ENCODE measurements at places on chromosomes 7 and 10. TPM values are rescaled to one million over a fixed set of nuclear protein-coding genes. Genes with fewer than 3 reads are reported as not detected.

DNA sequence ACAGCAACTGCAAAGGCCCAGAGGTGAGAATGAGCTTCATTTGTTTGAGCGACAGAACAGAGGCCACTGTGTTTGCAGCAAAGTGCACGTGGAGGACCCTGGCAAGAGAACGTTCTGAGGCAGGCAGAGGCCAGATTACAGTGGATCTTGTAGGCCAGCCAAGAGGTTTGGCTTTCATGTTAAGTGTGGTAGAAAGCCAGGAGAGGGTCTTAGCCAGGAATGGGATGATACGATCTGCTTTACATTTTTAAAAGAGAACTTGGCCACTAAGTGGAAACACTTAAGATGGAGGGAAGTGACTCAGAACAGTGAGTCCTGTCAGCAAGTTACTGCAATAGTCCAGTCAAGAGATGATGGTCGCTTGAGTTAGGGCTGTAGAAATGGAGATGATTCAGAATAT is 4.6 kb downstream of the CCDC136 start:
- DNase-seq: no peak

DNA sequence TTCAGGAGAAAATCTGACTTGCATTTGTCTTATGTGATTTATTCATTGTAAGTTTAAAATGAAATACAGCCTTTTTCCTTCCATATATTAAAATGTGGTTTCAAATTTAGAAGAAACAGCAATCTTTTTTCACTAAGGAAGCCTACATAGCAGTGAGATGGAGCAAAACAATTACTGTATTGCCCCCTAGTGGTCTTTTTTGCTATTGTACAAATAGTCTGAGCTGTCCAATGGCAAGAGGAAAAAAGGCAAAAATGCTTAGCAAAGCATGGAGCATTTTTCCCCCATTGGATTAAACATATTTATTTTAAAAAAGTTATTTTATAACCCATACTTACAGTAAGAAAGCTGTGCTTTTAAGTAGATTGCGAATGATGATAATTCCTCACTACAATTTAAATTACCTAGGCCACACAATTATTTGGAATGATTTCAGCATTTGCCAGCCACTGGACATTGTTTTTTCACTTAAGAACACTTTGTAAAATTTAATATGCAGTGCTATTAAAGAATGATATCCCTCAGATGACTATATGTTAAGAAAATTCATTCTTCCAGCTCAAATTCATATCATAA is 119.5 kb downstream of the CPED1 start:
- no peak for DNase-seq

DNA sequence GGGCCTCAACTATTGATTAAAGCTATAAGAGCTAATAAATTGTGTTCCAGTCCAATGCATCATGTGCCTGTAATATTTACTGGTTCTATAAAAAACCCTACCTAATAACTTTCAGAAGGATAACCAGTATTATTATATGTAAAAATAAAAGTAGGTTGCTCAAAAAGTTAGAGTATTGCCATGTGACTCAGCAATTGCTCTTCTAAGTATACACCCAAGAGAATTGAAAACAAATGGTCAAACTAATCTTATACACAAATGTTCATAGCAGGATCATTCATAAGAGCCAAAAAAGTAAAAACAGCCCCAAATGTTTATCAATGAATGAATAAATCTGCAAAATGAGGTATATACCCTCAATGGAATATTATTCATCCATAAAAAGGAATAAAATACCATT is 89.5 kb upstream of the TES start:
- no peak for DNase-seq

- DNase-seq: no peak
Observed at GRCh38 chr10:28020993-28021982, 22.4 kb upstream of the ODAD2 start.

- no peak for DNase-seq
Observed at GRCh38 chr10:124563320-124564040, 101.9 kb downstream of the LHPP start.

LEP gene
- not detected for total RNA-seq

TAS2R41 gene
- total RNA-seq: not detected

CYP2W1 gene
- total RNA-seq: not detected

BMPER gene
- total RNA-seq: not detected

All from activated T-cell treated with anti-CD3 and anti-CD28 coated beads, Interleukin-2, amount 50 U/mL, for 72 hours (primary cell).